NCI-H460 (cell line): ENCODE measurements at places on chromosomes 5 and 9. TPM values are rescaled to one million over a fixed set of nuclear protein-coding genes. Genes with fewer than 3 reads are reported as not detected.

GRCh38 chr9:133538176-133538575 is 3.7 kb downstream of the ADAMTSL2 start:
- no peak for DNase-seq

DNA sequence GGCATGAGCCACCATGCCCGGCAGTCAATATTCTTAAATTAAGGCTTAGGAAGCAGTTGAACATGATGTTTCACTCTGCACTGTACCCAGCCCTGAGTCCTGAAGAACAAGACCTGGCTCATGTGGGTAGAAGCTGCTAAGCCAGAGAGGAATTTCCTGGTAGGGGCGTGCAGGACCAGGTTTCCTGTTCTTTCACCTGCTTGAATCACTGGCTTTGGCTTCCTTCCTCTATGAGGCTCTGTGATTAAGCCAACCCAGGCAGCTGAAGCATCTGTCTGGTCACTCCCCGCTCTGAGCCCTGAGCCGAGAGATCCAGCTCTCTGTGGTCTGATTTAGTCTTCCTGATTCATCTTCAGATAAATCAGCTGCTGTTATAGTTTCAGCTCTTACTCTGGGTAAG is 29.1 kb downstream of the CFAP77 start:
- DNase-seq: no peak

- DNase-seq: no peak
Measured at GRCh38 chr9:99565203-99565602, 256.5 kb upstream of the NR4A3 start.

GRCh38 chr5:151528996-151529395 is 62.1 kb downstream of the FAT2 start:
- no peak for DNase-seq

DNA sequence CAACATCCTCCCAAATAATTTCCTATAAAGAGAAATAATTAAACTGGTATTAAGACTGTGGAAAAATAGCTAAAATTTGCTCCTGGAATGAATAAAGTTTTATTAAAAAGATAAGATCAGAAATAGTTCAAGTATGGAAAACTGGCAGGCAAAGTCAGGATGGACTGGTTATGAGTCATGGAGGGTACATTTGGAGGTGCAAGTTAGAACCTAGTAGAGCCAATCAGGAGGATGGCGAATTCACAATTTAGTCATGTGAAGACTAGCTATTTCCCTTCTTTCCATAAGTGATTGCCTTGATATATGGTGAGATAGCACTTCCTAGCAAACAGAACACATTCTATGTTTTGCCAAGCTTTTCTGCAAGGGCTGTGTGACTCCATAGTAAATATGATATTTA is 1303.5 kb downstream of the EFNA5 start:
- no peak for DNase-seq

DNA sequence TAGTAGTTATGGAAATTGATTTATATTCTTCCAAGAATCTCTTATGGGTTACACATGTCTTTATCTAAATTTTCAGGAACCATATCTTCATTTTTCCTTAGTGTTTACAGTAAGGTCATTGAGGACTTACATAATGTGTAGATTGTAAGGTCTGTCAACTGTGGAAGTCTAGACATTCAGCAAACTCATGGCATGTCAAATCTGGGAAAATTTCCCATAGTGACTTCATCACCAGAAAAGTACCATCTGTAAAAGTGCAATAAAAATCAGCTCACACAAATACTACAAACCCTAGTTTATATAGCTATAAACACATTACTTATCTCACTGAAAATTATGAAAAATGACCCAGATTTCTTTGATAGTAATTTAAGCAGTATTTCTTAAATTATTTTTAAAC is 419.4 kb downstream of the MTRR start:
- no peak for DNase-seq

GRCh38 chr9:87708546-87708945 is 17.4 kb upstream of the CTSL start:
- no peak for DNase-seq

DNA sequence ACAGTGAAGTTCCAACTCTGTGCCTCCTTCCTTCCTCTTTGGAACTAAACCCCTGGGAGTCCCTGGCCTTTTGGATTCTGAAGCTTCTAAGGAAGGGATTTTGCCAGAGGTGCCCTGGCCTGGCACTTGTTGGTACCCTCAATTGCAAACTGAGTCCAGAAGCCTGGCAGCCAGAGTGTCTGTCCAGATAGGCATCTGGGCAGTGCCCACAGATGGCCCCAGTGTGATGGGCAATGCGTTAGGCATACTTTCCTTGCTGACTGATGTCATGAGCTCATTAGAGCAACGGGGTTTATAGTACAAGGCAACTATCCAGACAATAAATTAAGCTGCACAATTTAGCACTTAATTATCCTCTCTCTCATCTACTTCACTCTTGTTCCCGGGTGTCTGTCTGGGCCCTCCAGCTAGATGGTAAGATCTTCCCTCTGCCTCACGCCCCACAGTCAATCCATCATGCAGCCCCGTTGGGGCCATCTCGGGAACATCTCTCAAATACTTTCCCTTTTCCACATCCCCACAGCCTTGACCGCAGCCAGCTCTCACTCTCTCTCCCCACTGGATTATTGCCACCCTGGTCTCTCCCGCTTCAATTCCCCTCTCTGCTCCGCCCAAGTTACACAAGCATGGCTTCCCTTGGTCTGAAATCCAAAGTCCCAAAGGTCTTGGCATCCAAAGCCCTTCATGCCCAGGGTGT is 157.5 kb upstream of the SMIM23 start:
- DNase-seq: no peak

Gene REEP2
- total RNA-seq: 2.3 and 2.4 TPM in 2 replicates

Gene DPYSL3
- 12.1 and 12.4 TPM in 2 replicates for total RNA-seq

Gene PLEKHG4B
- total RNA-seq: not detected in 2 replicates

DNA sequence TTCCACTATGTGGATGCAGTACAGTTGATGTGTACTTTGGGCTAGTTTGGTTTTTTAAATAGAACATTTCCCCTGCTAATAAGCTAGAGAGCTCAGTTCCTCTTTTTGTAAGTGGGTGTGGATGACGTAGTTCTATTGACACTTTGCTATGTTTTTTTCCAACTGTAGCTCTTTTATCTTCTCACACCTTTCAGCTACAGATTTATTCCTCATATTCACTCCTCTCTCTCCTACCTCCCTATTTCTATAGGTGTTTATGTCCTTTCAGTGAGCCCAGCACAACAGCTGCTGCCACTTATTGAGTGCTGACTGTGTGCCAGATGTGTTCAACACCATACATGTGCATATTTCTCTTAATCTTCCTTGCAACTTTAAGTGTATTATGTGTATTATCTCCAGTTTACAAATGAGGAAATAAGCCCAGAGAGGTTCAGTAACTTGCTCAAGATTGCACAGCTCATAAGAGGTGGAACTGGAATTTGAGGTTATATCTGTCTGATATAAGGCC is 215.7 kb downstream of the SEMA6A start:
- no peak for DNase-seq

Gene MED7
- 17.7 and 20.9 TPM in 2 replicates for total RNA-seq

Gene ADGRD2
- not detected in 2 replicates for total RNA-seq

GRCh38 chr5:54401515-54401914 is 54.0 kb upstream of the HSPB3 start:
- no peak for DNase-seq

GRCh38 chr9:107046692-107047091 is 183.7 kb downstream of the ZNF462 start:
- DNase-seq: no peak

Gene SPINK7
- total RNA-seq: not detected in 2 replicates

Gene ATP10B
- total RNA-seq: not detected in 2 replicates

- no peak for DNase-seq
Measured at GRCh38 chr5:76674330-76675066, 41.4 kb upstream of the F2R start.

DNA sequence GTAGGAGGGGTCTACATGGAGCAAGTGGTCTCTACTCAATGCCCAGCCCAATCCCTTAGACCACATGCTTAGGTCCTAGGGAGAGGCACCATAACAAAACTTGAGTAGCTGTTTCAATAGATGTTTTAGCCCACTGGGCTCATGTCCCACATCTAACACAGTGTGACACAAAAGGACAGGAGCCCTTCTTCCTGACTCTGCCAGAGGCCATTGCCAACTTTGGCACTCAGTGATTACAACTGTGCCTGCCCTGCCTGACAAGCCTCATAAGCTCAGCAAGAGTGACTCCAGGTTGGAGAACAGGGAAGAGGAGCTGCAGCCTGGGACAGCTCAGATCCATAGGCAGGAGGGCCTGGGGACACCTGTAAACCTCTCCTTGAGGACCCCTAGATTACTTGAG is 230.8 kb downstream of the ENC1 start:
- no peak for DNase-seq

DNA sequence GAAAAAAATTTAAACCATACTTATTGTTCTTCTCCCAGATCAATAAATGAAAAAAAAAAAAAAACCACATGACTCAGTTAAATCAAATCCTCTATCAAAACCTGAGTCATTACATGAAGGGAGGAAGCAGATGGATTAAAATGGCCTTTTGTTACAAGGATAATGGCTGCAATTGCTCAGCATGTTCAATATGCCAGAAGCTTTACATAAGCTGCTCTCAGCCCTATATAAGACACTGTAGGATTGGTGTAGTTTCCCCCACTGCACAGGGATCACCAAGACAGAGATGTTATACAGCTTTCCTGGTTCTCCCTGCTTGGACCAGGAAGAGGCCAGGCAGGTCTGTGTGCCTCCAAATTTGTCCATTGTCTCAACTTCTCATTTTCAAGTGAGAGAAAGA is 101.6 kb upstream of the MAP1B start:
- DNase-seq: no peak

DNA sequence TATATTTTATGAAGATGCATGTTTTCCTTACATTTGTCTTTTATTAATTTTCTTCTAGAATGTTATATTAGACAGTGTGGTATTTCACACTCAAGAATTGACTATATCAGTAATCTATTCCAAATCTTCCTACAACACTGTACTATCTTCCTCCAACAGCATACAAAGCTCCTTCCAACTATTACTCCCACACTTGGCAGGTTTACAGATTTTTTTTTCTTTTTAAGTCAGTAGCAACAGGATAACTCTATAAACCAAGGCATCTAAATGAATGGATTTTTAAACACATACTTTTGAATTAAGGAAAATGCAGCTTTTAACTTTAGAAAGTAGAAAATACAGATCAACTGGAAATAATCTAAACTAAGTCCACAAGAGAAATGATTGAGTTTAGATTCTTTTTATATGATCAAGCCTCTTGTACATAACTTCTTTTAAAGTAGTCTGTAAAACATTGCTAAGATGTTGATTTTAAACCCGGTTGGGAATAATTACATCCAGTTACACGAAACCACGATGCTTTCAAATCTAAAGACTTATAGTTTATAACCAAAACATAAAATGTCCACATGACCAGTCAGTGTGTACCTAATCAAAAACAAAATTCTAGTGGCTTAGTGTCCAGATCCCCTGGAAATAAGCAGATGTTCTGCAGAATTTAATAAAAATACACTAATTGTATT is 281.6 kb downstream of the ADAMTS6 start:
- DNase-seq: no peak

Gene TMEM174
- not detected in 2 replicates for total RNA-seq

DNA sequence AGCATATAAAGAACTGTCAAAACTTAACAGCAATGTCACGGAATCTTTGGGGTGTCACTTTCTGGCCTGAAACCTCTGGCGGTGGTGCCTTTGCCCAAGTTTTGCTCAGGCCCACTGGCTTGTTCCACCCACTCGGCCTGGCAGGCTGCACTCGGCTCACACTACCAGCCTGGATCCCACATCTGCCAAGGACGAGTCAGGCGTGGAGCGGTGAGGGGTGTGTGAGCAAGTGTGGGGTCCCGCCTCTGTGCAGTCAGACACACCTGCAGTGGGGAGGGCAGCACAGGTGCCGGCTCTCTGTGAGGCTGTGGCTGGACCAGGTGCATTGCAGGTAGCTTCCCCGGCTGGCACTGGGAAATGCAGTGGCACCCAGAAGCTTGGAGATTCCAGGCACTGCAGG is 40.0 kb downstream of the TSPAN17 start:
- DNase-seq: no peak

- DNase-seq: no peak
Measured at GRCh38 chr5:89991592-89991991, 418.0 kb downstream of the CETN3 start.

Gene HMMR
- 75.7 and 78.2 TPM in 2 replicates for total RNA-seq

Gene EIF4E1B
- not detected in 2 replicates for total RNA-seq

DNA sequence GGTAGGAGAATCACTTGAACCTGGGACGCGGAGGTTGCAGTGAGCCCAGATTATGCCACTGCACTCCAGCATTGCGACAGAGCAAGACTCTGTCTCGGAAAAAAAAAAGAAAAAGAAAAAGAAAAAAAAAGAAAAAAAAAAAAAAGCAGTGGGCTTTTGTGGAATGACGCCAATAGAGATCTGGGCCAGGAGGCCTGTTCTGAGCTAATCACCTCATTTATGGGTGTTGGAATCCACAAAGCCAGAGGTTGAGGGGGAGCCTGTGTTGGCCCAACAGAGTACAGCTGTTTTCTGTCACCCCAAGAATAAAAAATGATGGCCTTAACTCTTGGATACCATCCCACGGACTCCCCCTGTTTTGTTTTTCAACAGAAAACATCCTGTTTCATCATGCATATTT is 18.5 kb downstream of the OSTF1 start:
- DNase-seq: no peak

Gene TSSK1B
- not detected in 2 replicates for total RNA-seq

Gene GCNT1
- total RNA-seq: 0.55 and 0.79 TPM in 2 replicates

DNA sequence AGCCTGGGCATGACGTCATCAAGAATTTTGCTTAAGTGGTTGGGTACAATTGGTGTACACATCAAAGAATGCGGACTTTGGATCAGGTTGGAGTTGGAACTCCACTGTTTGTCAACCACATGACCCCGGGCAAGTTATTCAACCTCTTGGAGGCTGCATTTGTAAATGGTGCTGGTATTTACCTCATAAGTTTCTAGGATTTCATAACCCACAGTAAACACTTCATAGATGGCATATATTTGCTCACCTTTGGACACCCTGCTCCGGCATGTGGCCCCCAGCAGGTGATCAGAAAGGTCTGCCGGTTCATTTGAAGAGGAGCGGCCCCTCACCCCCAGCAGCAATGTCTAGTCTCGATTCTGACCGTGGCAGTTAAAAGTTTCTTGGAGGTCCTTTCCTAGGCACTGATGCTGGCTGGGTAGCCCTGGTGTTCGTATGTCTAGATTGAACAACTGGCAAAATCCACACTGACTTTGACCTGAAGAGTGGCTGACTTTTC is 60.6 kb downstream of the IL6ST start:
- DNase-seq: no peak

- DNase-seq: no peak
Measured at GRCh38 chr5:93577854-93578812, 2.9 kb downstream of the NR2F1-AS1 start.

Gene SLC34A1
- not detected in 2 replicates for total RNA-seq

- DNase-seq: peak; percentile 59
Measured at GRCh38 chr9:83620841-83621636, 1.9 kb upstream of the IDNK start.

GRCh38 chr5:13945271-13945670 is 783 bp upstream of the DNAH5 start:
- no peak for DNase-seq

GRCh38 chr5:72702881-72703434 is 113.5 kb upstream of the TNPO1 start:
- DNase-seq: no peak

Gene POU5F2
- 0.58 and 0.87 TPM in 2 replicates for total RNA-seq
